ENCODE measurements at places on chromosomes 13 and 19.
A peak's percentile ranks its signal among the peaks of the same experiment; 100 is the strongest.

- no peak for DNase-seq
Measured at GRCh38 chr13:30037306-30037705, 186.9 kb upstream of the UBL3 start.

- peak; percentile 54 for DNase-seq
Measured at GRCh38 chr13:41150058-41150457, 17.5 kb upstream of the KBTBD6 start.

DNA sequence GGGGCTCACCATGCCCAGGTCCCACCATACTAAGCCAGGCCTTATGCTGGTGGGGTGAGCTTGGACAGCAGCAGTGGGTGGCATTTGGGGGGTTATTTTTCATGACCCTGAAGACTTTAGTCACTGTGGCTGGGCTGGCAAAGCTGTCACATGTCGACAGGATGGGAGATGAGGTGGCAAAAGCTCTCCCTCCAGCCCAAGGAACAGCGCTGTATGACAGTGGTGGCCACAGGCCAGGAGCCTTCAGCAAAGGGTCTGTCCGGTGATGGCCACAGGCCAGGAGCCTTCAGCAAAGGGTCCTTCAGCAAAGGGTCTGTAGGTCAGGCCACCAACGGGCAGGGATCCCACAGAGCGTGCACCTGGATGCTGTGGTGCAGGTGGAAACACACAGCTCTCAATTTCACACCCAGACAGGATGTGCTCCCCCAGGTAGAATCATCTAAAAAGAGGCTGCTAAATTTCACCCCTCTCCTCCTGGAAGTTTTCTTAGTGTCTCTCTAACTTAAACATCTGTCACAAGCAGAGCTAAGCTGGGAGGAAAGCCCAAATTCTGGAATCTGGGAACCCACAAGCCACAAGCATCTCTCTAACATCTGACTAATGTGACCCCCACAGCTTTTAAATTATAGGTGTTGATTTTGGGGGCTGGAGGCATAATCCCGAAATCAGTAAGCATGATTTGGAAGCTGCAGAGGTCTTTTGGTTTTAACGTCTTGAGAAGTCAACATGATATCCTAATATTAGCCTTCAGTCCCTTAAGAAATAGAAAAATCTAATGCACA is 23.0 kb downstream of the COL4A1 start:
- DNase-seq, result no peak

GRCh38 chr19:52778811-52779210 is 7.8 kb downstream of the ZNF600 start:
- DNase-seq, result no peak

GRCh38 chr13:74633734-74634133 is 499.5 kb upstream of the KLF12 start:
- no peak for DNase-seq

GRCh38 chr19:39641773-39642172 is 13.9 kb upstream of the LGALS16 start:
- no peak for DNase-seq

DNA sequence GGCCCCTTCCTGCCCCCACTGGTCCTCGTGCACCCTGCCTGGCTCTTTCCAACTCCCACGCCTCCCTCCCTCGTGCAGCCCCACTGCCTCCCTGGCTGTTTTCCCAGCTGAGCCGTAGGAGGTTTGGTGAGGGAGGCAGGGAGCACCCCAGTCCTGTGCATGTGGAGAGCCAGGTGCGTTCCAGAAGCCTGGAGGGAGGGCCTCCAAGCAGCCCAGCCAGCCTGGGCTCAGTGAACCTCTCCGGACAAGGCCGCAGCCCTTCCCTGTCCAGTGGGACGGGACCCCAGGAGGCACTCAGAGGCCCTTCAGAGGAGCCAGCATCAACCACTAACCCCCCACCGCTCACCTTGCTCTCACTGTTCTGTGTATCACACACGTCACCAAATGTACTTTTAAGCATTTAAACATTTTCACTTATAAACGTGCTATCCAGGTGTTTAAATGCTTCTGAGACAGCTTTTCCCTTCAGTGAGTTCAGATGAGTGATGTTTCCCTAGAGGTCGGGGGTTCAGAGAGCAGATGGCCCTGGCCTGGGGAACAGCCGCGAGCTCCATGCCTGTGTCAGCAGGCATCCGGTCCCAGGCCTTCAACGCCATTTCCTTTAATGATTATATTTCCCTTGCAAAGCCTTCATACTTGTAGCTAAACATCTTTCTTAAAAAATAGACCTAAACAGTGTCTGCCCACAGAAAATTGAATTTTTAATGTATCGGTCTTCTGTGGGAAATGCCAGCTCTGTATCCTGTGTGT is 122.6 kb downstream of the ATP11A start:
- no peak for DNase-seq

GRCh38 chr13:93723316-93723715 is 496.7 kb downstream of the GPC6 start:
- no peak for DNase-seq

DNA sequence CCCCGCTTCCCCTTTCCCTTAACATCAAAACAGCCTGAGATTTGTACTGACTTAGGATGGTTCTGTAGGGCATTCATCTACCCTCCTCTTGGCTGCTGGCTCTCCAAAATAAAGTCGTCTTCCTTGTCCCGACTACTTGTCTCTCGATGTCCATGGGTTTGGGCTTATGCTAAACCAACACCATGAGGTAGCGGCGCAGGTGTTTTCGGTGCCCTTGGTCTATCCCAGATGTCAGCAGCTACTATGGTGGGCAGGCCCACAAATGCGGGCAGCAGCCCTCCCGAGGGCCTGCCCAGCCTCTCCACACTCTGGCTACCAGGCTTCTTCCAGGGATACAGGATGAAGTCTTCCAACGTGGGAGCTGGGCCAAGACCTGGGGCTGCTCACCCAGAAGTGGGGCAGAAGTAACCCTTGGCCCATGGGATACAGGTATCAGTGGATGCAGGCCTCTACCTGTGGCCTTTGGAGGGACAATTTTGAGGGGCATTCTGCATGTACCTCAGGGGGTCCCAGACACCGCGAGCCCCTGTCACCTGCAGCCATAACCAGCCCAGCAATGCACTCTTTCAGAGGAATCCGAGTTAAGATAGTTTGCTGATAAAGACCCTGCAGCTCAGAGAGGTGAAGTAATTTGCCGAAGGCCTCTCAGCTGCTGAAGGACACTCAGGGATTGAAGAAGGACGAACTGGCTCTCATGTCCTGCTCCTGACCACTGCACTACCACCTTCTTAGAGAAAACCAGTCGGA is 47.8 kb upstream of the VSTM2B start:
- no peak for DNase-seq

DNA sequence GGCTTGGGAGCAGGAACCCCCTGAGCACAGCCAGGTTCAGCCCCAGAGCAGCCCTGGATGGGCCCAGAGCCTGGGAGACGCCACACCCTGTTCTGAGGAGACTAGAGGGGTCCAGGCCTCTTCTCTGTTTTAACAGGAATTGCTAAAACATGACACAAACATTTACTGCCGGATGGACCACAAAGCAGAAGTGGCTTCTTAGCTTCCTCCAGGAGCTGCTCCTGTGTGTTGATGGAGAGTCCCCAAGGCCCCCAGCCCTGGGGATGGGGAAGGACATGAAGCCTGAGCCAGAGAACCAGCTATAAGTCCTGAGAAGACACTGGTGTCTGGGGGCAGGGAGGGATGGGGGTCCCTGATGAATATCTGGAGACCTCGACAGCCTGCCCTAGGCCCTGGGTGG is 14.6 kb downstream of the CEACAM3 start:
- DNase-seq, result no peak

GRCh38 chr19:46596008-46596407 is 5.1 kb upstream of the CALM3 start:
- DNase-seq, result no peak
